ENCODE measurements at places on chromosomes 7 and 10.

GRCh38 chr10:129741978-129742741 is 221.9 kb downstream of the EBF3 start:
- DNase-seq = no peak

DNA sequence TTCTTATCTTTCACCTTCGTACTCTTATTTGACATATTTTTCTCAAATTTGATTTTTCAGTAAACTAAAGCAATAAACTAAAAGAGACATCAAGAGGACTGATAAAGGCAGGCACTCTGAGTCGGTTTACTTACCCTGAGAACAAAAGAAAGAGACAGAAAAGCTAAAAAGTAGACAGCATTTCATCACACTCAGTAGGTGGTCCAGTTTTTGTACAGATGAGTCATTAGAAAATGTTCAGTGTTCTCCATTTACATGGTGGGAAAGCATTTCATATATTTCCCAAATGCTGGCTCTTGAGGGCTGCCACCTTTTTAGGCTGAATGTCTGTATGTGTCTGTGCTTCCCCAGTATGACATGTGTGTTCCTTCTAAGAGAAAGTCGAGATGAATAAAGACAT is 52.7 kb downstream of the NHLRC2 start:
- DNase-seq = no peak

DNA sequence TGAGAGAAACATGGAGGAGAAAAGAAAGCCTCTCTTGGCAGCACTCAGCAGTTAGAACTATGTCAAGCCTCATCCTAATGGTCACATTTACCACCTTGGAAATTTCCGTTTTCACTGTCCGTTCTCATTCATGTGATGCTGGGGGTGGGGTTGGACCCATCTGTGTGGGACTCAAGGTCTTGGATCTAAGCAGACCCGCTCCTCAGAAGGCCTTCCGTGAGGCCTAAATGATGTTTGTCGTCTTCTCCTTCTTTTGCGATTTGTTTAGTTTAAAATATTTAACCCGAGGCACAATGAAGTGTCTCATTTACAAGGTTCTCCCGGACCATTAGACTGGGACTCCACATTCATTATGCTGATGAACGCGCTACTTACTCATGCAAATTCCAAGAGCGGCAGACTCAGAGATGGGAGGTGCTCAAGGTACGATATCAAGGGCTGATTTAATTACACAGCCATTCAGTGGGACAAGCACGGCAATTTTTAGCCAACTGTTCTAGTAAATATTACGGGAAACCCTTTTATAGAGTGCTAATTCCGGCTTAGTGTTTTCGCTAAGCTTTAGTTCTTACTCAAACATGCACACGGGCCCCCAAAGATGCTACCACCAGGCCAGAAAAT is 109.1 kb upstream of the EFCAB10 start:
- no peak for DNase-seq

GRCh38 chr10:125083576-125083920 is 76.8 kb downstream of the CTBP2 start:
- DNase-seq = no peak

DNA sequence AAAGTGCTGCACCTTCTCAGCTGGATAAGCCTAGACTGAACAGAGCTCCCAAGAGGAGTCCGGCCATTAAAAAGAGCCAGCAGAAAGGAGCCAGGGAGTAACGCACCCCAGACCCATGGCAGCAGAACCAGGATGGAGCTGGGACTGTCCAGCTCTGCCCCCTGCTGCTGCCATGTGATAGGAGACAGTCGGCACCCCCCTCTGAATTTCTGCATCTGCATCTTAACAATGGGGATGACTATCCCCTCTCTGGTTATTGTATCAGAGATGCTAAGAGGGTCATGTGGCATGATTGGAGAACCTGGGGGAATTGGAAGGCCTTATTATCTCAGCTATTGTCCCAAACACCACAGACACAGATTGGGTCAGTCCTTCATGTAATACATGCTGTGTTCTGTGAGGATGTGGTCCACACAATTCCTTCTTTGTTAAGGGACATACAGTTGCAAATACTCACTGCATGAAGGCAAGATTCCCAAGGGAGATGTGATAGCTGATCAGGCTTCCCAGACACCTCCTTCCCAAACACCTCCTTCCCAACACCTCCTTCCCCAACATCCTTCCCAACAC is 29.3 kb downstream of the PLEKHS1 start:
- DNase-seq = no peak

DNA sequence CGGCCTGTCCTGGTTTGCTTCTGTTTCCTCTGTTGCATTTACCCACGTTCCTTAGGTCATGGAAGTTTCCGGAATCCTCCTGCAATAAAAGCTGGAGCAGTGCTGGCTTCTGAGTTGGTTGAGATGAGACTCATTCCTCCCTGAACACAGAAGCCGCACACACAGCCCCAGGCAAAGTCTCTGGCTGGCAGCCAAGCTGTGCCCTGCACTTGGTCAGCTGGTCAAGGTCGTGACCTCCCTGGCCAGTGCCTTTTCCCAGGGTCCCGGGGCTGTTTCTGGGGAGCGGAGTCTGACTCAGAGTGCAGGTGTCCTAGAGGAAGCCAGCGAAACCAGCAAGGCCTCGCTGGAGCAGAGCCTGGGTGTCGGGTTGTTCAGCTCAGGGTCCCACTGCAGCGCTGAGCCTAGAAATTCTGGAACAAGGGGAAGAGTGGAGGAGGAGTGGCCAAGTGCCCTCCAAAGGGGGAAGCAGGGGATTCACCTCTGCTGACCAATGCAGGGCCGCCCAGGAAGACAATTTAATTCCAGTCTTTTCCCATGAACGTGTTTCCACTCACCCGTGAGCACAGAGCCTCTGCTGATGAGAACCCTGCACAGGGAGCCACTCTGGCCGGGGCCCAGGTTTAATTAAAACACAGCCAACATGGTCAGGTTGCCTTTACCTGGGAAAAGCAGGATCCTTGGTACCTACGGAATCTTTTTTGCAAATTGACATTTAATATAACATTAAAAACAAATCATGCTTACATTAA is 245.5 kb upstream of the PPP2R2D start:
- DNase-seq = no peak

DNA sequence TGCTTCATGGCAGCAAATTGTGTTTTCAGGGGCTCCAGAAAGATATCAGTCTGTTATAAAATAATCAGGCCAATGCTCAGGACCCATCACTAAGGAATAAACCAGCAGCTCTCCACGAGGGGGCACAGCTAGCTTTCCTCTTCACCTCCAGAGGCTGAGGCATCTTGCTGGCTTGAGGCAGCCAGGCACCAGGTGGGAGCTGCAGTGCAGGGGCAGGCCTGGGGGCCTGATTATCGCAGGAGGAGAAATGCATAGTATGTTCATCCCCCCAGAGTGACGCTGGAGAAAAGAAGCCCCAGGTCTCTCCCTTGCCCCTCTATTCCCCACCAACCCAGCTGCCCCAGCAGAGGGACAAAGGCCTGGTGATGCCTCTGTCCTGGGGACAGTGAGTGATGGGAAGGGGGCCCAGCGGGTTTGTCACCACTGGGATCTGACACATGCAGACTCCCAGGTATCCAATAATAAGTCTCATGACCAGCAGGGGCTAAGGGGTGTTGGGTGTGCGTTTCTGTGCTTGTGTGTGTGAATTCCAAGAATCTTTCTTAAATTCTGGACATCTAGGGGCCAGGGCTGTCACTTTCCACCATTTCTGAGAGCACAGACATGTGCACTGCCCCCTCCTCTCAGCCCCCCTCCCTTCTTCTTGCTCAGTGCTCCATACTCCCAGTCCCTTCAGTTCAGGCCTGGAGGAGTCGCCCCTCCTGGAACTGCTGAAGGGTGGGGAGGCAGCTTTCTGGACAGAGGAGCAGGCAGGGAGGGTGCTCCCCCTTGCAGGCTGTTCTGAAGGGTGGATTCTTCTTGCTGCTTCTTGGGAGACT is 128.1 kb upstream of the FAM20C start:
- DNase-seq = no peak

- no peak for DNase-seq
Measured at GRCh38 chr7:115023219-115023618, 101.3 kb downstream of the MDFIC start.

All from activated T-cell treated with anti-CD3 and anti-CD28 coated beads, Interleukin-2, amount 50 U/mL, for 1 hour (primary cell).